Stimulated activated CD4-positive, alpha-beta T cell treated with anti-CD3 and anti-CD28 coated beads, Interleukin-4, amount 100 ng/mL, for 1 hour (primary cell): ENCODE measurements at places on chromosomes 6 and 20.

DNA sequence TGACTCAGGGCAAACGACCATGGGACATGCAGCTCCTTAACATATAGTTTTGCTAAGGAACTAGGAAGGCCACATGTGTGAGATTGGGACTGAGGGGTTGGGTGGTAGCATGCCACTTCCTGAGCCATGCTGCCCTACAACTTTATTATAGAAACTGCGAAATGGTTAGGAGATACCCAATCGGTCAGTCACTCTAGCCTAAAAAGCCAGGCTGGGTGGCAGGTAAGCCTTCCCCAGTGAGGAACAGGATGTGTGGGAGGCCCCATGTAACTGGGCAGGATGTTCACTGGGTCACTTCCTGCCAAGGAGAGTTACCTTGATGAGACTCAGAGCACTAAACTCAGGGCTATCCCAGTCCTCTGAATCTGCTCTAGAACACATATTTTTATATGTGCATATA lies 123.5 kb downstream of the MAP3K7 start:
- DNase-seq = no peak

DNA sequence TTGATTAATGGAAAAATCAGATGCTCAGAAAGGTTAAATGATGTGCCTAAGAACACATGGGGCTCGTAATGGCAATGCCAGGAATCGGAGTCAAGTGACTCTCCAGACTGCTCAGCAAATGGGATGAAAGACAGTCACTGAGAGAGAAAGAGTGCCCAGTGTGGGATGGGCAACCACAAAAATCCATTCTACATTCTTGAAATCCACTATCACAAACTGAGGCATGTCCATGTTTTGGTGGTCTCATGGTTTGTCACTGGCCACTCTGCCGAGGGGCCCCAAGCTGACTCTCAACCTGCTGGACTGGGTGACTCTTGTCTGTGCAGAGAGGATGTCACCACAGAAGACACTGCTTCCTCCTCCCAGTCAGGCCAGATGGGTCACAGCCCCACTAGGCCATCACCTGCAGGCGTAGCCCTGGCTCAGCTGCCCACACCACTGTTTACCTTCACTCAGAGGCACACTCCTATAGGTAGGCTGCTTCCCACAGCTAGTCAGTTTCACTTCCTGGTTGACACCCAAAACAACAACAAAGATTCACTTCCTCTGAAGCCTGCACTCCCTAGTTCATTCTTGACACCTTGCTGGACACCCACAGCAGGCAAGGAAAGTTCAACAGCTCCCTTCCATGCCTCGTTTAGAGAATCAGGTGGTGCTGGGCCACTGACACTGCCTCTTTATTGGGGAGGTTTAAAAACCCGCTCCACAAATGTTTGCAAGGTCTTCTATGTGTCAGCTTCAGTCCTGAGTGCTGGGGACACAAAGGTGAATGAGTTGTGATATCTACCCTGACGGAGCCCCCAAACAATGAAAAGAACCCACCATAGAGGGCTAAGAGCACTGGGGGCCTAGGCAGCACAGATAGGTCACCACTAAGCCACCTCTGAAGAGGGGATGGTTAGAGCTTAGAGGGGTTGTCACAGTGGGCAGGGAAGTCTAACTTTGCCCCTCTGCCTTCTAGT lies 21.7 kb downstream of the MAP1LC3A start:
- DNase-seq = no peak

DNA sequence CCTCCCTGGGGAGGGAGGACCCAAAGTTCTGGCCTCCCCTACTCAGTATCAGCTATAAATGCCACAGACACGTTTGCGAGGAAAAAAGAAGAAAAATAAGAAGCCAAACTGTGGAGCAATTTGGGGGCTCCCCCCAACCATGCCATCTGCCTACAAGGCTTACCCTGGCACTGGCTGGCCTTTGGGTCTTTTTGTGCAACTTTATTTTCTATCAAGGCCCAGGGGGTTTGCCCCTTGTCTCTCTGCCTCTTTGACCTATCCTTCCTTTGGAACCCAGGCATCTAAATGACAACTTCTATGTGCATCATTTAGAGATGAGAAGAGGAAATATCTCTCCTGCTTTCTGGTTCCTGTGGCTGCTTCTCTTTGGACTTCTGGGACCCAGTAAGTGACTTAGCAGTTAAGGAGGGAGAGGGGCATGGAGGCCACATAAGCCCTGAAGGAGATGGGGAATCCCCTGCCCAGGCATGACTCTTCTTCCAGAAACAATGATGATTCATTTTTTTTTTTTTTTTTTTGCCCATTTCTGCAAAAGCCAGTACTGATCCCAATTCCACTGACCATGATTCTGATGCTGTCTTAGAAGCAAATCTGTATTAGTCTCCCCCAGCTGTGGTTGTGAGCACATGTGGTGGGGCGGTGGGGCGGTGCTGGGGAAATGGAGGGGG lies at the start of gene MUC22:
TSS of gene MUC22 (plus strand) at position 82 of the 668 bp plus-strand sequence. CDS start at position 315, 233 bp downstream.
- peak; percentile 6 for DNase-seq

DNA sequence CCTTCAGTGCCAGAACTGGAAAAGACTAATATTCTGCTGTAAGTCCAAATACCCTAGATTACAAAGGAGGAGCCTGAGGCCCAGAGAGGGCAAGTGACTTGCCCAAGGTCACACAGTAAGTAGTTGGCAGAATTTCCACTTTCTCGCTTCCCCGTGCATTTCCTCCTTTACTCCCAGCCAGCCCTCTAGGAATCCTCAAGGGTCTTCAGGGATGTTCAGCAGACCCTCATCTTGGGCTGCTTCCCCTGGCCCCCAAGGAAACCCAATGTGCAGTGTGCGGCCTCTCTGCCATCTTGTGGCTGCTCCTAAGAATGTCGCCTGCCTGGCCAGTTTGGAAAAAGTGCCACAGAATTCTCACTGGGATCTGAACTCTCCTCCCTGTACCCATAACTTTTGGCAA lies 217.7 kb upstream of the LRFN2 start:
- DNase-seq = no peak

DNA sequence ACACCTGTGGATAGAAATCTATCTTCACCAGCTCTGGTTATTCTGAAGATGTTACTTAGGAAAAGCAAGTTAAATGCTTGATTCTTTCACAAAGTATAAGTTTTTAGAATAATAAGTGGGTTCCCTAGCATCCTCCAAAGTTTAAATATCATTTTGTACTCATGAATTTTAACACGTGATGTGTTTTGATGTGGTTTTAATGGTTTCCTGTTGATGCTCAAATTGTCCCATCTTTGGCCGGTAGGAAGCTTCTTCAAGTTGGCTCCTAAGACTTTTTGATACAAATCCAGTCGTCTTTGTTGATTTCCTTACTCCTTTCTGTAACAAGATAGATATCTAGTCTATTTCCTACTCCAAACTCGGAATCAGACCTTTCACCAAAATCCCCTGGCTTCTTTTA lies 94.5 kb upstream of the STXBP5 start:
- DNase-seq = no peak

DNA sequence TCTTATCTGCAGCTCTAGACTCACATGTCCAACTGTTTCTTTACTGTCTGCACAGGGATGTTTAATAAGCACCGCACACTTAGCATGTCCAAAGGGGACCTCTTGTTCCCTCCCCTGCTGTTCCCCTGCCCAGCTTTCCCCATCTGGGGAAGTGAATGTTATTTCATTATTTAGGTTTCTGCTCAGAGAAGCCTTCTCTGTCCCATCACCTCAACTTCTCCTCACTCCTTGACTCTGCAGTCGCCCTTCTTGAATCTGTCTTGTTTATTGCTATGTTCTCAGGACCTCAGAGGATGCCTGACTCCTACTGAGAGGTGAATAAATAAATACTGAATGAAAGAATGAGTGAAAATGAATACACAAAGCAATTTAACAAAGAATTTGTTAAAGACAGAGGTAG lies 121.0 kb downstream of the SASH1 start:
- no peak for DNase-seq

- no peak for DNase-seq
Measured at GRCh38 chr20:39101895-39102294, 139.8 kb downstream of the DHX35 start.

- peak; percentile 44 for DNase-seq
Measured at GRCh38 chr20:44990425-44990824, 24.1 kb downstream of the STK4 start.

GRCh38 chr6:24891004-24891403 lies 44.8 kb downstream of the RIPOR2 start:
- no peak for DNase-seq

DNA sequence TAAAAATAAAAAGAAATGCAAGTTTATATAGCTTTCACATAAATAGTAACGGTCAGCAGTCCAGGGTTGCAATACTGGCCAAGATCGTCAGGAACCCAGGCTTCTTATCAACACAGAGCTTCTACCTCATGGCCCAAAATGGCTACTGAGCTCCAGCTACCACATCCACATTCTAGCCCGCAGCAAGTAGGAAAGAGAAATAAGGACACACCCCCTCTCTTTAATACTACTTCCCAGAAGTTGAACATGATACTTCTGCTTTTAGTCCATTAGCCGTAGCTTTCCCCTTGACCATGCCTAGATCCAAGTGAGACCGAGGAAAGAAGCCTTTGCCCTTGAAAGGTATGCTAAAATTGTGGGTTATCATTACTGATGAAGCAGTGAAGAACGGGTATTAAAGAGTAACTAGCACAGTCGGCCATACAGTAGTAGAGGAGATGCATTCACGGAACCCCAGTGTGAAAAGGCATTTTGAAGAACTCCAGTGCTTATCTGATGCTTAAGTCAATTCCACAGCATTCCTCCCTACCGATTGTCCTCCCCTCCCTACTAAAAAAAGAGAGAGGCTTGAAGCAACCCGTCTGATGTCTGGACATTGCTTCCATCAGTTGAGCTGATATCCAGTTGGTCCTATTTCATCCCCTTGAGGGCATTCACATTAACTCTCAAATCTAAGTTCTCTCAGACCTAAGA lies 226.9 kb upstream of the RREB1 start:
- DNase-seq = no peak

GRCh38 chr6:30091577-30092381 lies 16.2 kb upstream of the RNF39 start:
- DNase-seq = no peak

GRCh38 chr20:10002866-10003265 lies 31.9 kb upstream of the ANKEF1 start:
- no peak for DNase-seq
